ENCODE measurements at places on chromosomes 1 and 21.
A peak's percentile ranks its signal among the peaks of the same experiment; 100 is the strongest.

- no peak for DNase-seq
Observed at GRCh38 chr1:79737193-79737592, 730.7 kb upstream of the ADGRL4 start.

DNA sequence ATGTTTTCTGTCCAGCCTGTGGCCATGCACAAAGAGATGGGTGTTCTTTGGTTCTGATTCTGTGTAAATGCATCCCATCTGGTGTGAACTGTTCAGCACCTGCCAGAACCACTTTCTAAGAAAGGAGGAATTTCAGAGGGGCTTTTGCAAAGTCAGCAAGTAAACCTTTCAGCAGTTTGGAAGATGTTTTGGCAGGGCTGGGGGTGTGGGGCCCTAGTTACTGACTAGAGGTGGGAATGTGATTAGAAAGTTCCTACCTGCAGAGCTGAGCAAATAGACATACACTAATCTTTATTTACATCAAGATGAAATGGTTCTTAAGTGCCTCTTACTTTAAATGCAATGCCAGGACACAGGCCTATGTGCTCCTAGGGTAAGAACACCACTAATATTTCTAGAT is 378.1 kb upstream of the USP24 start:
- no peak for DNase-seq

- DNase-seq: no peak
Observed at GRCh38 chr1:58982259-58982998, 198.6 kb upstream of the JUN start.

- no peak for DNase-seq
Observed at GRCh38 chr1:73411479-73411878, 786.5 kb downstream of the LRRIQ3 start.

- DNase-seq: no peak
Observed at GRCh38 chr1:41492341-41492848, 7.9 kb upstream of the EDN2 start.

DNA sequence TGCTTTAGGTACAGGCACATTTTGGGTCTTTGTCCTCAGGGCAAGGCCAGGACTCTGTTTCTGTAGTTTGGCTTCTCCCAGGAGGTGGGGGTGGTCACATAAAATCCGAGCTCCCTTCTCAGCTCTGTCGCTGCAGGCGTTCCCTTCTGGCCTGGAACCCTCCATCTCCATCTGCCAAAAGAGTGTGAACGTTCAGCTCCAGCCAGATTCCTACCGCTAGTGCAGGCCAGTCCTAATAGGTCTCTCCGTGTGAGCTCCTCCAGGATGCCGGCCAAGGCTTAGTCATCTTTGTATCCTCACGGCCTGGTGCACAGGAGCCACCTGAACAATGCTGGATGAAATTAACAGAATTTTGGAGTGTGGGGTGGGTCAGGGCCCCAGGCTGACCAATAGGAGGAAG is 19.9 kb upstream of the KCNA10 start:
- no peak for DNase-seq

GRCh38 chr1:30998171-30998570 is 67.3 kb downstream of the PUM1 start:
- DNase-seq: no peak

DNA sequence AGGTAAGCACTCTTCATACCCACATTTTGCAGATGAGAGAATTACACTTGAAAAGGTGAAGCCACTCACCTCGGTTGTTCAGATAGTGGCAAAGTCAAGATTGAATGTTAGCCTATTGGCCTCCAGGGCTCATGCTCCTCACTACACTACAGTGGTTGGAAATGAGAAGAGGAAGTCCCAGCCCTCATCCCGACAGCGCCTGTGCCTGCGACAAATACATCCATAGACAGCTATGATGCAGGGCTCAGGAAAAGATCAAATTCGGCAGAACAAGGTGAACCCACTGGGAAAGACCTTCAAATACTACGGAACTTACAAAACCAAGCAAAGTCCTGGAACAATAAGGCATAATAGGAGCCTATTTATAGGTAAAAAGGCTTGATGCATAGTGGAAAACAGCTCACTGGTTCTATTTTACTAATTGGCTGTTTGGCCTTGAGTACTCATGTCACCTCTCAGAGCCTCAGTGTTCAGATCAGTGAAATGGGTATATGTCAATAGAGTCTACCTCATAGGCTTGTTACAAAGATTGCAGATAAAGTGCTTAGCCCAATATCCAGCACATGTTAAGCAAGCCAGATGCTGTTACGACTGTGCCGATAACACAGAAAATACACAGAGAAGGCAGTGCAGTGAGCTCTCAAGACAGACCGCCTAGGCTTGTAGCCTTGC is 3.5 kb downstream of the SPOCD1 start:
- DNase-seq: no peak

- peak; percentile 27 for DNase-seq
Observed at GRCh38 chr1:67429011-67429527, 1.1 kb downstream of the SERBP1 start.

DNA sequence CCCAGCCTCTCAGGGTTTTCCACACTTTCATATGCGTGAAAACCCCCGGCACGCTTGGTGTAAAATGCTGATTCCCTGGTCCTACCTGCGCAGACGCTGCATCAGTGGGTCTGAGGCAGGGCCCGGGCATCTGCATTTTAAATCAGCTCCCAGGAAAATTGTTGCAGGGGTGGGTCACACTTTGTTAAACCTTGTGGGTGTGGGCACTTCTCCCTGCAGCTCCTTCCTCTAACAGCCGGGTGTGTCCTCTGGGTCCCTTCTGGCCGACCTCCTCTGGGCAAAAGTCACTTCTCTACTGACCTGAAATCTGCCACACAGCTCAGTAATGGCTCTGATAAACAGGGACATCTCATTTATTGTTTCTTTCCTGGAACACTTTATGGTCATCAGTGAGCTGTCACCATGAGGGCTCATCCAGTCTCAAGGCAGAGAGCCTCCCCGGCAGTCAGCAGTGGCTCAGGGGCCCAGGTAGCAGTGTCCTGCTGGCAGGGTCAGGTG is 52.8 kb upstream of the TMPRSS2 start:
- DNase-seq: no peak

- no peak for DNase-seq
Observed at GRCh38 chr1:116983112-116983511, 18.4 kb upstream of the CD101 start.

DNA sequence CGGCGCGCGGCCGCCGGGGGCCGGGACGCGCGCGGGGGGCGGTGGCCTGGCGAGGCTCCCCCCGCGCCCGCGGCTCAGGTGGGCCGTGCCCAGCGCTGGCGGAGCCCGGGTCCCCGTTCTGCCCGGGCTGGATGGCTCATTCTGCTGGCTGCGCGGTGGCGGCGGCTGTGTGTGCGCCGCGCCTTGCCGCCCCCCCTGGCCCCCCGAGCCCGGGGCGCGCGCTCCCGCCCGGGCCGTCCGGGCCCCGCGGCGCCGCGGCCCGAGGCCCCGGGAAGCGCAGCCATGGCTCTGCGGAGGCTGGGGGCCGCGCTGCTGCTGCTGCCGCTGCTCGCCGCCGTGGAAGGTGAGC is at the start of gene EPHB2:
EPHB2 (plus strand) TSS at position 139 of the 349 bp plus-strand sequence; CDS start at position 283, 144 bp downstream.
- DNase-seq: no peak

- DNase-seq: no peak
Observed at GRCh38 chr1:1462318-1462966, 9.1 kb upstream of the ATAD3B start.

- no peak for DNase-seq
Observed at GRCh38 chr21:38205940-38206339, 50.9 kb upstream of the KCNJ15 start.

DNA sequence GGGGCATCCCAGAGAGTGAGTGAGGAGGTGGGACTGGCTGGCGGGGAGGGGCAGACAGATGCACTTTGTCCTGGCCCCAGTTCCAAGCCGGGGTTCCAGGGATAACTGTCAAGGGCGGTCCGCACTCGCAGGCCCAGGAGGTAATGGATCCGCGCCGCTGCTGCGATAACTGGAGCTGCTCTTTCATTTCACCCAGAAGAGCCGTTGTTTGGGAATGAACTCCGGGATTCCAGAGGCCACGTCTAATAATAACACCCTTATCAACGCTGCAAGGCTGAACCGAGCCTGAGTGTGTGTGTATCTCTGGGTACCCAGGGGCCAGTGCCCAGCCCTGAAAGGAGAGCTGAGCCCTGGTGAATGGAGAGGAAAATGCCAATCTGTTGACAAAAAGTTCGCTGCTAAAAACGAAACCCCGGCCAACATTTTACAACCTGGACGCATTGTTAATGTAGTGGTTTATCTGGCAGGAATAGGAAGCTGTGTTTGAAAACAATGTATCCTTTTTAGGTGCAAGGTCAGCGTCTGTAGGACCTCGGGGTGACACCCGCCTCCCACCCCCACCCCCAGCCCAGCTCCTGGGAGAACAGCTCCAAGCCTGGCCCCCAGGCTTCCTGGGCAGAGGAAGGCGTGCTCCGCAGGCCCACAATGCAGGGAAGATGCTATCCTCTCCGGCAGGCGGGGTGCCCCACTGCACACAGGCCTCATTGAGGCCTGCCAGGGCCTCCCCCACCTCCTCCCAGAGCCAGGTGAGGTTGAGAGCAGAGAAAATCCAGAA is 119.7 kb downstream of the PROX1 start:
- no peak for DNase-seq

DNA sequence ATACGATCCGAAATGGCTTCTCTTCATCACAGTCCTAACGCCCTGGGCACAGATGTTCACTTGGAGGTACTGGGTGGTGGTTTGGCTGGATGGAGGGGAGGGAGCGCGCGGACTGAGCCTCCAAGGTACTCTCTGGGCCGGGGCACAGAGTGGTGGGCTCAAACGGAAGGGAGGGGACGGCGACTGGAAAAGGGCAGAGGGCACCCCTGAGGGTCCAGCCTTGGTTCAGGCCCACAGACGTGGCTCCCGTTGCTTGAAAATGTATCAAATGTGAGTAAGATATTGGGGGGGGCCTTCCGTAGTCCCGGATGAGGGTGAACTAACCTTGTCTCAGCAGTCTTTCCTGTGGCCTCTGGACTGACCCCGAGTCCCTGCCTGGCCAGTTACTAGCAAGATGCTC is 463 bp downstream of the IL12RB2 start:
- DNase-seq: no peak

DNA sequence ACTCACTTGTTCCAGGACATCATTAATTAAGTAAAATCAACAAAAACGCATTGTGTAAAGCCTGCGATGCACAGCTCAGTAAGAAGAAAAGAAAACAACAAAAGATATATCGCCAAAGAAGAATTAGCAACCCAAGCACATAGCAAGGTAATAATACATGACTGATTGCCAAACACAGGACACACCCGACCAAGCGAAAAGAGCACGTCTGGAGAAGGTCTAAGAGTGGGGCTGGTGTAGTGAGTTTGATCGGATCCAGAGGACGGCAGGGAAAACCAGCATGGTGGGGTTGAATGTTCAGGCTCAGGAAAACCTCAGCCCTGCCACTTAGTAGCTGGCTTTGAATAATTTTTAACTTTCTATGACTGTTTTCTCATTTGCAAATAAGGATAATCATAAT is 69.8 kb downstream of the JAK1 start:
- no peak for DNase-seq

- no peak for DNase-seq
Observed at GRCh38 chr1:167231873-167232450, 11.3 kb downstream of the POU2F1 start.

- DNase-seq: no peak
Observed at GRCh38 chr1:151859891-151860293, 6.4 kb upstream of the THEM5 start.

GRCh38 chr1:40363721-40364120 is 9.8 kb upstream of the SMAP2 start:
- no peak for DNase-seq

DNA sequence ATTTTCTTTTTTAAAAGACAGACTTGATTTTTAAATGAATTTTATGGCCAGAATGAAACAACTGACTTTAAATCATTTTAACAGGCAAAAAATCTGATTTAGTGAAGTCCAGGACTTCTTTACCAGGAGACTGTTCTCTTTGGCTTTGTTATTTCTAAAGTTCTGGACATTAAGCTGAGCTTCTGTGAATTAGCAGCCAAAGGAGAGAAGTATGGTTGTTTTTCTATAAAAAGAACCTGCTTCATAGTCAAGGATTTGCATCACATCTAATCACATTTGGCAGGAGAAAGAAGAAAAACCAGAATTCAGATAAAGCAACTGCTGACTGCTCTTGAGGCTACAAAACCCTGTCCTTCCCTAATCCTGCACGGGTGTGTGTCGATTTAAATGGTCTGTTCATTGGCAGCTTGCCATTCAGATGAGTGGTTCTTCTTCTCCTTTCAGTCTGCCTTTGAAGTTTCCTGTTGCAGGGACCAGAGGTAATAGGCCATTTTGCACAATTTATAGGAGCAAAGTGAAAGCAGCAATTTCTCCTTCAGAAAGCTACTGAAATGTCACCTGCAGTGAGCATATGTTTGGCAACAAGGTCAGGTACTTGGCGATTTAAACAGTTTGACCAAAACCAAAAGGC is 215.4 kb downstream of the OLFM3 start:
- no peak for DNase-seq

DNA sequence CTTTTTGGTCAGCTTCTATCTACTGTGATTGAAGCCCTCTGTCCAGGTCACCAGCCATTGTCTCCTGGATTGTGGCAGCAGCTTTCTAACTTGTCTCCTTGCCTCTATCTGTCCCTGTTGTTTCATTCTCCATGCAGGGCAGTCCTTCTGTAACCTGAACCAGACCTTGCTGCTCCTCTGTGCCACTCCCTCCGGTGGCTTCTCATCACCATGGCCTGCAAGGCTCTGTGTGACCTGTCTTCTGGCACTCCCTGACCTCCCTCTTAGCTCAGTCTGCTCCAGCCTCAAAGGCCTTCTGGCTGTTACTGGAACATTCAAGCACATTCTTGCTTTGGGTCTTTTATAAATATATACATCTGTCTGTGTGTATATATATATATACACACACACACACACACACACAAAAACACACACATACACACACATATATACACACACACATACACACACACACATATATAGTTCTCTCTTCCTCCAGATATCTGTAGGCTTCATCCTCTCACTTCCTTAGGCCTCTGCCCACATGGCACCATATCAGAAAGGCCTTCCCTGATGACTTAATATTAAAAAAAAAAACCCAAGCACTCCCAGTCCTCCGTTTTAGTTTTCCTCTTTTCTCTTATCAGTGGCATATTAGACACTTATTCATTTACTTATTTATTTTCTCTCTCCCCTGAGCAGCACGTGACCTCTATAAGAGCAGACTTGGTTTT is 21.2 kb upstream of the JUN start:
- no peak for DNase-seq

DNA sequence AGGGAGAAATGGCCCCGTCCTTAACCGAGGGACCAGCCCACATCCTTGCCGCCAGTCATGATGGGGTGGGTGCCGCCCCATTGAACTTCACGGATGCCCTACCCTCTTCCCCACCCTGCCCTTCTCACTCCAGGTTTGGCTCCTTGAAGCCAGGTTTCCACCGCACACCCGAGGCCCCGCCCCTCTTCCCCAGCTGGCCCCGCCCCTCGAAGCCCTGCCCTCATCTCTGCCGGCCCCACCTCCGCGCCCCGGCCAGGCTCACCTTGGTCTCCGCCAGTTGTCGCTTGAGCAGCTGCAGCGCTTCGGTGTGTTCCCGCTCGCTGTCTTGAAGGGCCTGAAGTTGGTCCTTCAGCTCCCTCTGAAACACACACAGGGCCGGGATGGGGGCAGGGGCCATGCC is 16.6 kb downstream of the TRIM62 start:
- no peak for DNase-seq

GRCh38 chr21:35254006-35254764 is 205.1 kb upstream of the RUNX1 start:
- no peak for DNase-seq

- no peak for DNase-seq
Observed at GRCh38 chr1:147167365-147167764, 4.9 kb downstream of the PRKAB2 start.
